ENCODE measurements at places on chromosomes 5 and 9.

- no peak for DNase-seq
Observed at GRCh38 chr5:150085950-150086715, at the start of gene CSF1R. TSS of gene CSF1R (minus strand) at chr5:150086554. CDS start at chr5:150086427, 127 bp downstream.

DNA sequence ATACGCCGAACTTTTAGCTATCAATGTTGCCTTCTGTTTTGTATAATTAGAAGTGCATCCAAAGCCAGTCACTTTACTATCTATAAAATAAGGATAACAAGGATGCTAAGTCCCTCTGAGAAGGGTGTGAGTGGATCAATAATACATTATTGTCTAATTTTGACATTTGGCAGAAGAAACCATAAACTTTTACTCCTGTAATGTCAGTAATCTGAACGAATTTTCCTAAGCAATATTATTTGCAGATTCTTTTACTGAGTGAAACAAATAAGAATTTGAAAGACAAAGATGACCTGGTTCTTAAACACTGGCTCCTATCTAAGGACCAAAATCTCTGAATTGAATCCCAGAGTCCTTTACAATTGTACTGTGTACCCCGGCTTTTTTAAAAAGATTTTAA is 126.6 kb upstream of the TMEM161B start:
- no peak for DNase-seq

DNA sequence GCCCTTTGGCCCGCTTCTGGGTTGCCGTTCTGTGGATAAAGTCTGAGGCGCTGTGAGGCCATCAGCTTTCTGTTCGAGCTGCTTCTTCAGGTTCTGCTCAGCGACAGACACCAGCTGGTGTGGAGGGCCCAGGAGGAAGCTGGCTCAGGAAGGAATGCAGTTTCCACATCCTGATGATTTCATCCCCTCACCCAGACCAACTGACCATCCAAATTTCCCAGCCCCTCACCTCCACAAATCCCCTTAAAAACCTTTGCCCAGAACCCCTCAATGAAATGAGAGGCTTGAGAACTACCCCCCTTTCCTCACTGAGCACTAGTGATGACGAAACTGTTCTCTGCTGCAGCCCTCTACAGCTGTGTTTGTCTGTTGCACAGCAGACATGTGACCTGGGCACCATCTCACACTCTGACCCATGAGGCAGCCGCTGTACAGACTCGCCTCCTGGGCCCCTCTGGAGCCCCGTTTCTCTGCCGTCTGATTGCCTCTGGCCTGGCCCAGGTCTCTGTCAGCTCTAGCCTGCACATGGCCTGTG is 45.4 kb downstream of the SPATA31C2 start:
- DNase-seq: no peak

GRCh38 chr5:154265197-154265773 is 74.8 kb downstream of the GALNT10 start:
- no peak for DNase-seq

DNA sequence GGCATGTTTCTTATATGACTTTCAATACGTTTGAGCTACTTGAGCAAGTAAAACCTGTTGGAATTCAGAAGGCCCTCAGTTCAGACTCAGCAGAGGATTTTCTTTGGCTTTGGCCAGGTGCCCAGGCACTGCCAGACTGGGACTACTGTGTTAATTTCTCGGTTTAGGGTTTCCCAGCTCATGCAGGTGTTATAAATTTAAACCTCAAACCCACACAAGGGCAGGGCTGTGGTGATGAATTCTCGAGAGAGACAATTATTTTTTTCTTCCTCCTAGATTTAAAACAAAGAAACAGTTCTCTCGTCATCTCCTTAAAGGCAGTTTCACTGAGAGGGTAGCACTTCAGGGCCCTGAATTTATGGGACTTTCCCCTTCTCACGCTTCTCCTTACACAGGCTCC is 406.0 kb upstream of the PIK3R1 start:
- DNase-seq: no peak
